ENCODE measurements at places on chromosomes 2 and 18.

- no peak for DNase-seq
These were observed 26.3 kb downstream of the B4GALT6 start for GRCh38 chr18:31657823-31658669.

DNA sequence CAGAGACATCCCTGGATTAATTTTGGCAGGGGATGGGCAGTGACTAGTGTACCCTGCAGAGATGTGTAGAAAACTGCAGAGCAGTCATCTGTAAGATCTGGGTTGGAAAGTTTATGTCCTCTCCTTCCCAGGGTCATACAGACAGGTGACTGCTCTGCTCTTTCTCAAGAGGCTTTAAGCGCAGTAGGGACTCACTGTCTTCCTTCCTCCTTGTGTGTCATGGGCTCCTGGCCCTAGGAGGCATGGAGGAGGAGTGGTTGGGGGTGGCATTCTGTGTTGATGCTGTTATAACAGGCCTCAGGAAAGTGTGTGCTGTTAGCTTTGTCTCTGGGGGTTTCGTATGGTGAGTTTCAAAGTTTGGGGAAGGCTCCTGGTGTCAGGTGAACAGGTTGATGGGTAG lies 130.5 kb upstream of the MGAT5 start:
- no peak for DNase-seq

DNA sequence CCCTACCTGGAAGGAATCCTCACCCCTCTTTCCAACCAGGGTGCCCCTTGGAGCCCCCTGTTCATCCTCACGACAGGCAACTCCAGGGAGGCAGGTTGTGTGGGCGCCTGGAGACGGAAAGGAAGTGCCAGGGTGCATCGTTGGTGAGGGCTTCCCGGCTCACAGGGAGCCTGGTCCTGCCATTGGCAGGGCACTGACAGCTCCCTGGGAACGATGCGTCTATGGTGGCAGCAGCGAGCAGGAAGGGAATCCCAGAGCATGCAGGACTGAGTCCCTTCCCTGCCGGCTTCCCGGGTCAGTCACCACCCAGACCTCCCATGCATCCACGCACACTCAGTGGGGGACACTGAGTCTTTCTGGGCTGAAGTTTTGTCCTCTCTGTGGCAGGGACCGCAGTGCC lies 117.6 kb downstream of the INHBB start:
- no peak for DNase-seq

DNA sequence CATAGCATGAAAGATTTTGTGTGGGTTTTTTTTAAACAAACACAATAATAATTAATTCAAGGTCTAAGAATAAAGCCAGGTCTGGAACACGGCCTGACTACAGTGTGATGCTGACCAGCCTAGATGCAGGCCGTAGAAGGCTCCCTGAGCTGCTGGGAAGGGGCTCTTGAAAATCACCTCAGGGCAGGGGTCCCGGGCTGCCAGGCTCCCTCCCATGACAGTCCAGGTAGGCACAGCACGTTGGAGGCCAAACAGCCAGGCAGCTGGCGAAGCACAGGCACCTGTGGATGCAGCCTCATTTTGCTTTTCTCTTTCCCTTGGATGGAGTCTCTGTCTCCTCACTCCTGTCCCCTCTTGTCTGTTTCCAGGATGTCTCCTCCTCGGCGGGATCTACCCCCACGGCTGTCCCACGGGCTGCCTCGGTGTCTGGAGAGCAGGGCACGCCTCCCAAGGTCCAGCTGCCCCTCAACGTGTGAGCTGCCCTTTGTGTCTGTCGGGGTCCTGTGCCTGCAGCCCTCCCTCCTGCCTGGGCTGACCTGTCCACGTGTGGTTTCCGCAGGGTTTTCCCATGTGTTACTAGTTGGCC lies 194.5 kb downstream of the SEPTIN10 start:
- no peak for DNase-seq

- DNase-seq, result no peak
These were observed 30.5 kb upstream of the RMDN2 start for GRCh38 chr2:37894601-37895000.

DNA sequence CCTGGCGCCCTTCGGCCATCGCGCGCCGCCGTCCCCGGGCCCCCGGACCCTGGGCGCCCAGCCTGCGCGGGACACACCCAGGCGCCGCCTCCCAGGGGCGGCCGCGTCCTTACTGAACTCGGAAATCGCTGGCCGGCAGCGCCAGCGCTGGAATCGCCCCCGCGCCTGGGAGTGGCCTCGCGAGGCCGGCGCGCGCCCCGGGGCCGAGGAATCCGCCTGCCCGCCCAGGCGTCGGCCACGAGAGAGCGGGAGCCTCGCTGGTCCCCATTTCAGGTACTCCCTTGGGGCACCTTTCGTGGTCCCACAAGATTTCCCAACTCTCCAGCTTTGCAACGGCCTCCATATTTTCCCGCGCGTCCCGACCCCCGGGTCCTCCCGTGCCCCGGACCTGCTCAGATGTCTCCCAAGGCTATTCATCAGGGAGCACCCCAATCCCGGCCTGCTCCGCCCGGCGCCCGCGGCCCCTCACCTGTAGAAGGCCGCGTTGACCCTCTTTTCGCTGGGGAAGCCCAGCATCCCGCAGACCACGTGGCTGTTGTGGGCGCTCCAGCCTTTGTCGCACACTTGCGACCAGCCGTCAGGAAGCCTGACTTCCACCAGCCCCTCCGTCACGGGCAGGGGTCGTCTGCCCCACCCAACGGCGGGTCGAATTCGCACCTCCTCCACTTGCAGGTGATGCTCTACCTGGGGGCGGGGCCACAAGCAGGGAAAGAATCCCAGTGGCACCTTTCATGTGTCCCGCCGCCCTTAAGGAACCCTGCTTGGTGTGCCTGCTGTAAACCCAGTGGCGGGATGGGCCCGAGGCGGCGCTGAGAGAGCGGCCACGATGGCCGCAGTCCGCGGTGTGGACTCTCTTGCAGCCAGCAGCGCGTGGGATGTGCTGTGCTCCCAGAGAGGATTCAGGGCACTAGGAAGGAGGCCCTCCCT lies 4.6 kb downstream of the LOXL3 start:
- DNase-seq, result no peak

DNA sequence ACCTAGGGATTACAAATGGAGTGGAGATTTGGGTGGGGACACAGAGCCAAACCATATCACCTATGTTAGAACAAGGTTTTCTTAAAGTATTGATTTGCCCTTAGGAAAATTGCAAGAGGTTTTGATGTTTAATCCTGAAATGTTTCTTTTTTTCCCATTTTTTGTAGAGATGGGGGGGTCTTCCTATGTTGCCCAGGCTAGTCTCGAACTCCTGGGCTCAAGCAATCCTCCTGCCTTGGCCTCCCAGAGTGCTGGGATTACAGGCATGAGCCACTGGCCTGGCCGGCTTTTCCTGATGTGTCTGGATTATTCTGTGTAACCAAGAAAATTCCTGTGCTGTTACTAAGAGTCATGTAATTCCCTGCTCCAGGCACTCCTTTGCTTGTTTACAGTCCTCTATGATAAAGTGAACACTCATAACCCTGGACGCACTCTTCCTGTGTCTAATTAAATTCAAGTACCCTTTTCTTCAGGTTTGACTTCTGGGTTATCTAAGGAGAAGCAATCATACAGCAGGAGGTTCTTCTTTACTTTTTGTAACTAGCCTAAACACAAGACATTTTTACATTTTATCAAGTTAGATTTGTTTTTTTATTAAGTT lies 15.0 kb upstream of the CTDP1 start:
- no peak for DNase-seq
